Activated naive CD4-positive, alpha-beta T cell treated with anti-CD3 and anti-CD28 coated beads for 36 hours (primary cell): ENCODE measurements at places on chromosomes 5 and 9. TPM values are rescaled to one million over a fixed set of nuclear protein-coding genes. Genes with fewer than 3 reads are reported as not detected.

GRCh38 chr9:92704528-92704927 is 34.6 kb upstream of the IPPK start:
- H3K4me1 ChIP-seq, result peaks cover 12% of the 10 kb centered on the region
- no peak for DNase-seq
- no peak overlapping the region for H3K4me3 ChIP-seq
- H3K27me3 ChIP-seq, result no peaks in the 10 kb centered on the region

Gene LCN9
- total RNA-seq, result not detected

DNA sequence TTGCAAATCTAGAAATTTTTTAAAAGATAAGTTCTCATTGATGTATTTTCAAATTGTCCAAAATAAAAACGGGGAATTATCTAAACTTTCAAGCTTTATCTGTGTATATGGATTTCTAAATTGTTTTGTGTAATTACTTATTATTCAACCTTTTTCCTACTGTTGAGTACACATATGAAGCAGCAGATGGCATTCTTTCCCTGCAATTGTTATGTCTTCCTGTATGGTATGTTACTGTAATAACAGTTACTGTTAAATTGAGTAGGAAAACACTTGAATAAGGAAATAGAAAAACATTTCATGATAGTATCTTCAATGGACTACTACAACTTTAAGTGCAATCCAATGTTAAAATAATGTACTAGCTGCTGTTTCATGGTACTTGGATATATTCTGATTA is 124.8 kb downstream of the RANBP17 start:
- no peak for DNase-seq
- H3K27ac ChIP-seq, result no peak overlapping the region
- no peak overlapping the region for H3K4me3 ChIP-seq
- H3K27me3 ChIP-seq, result no peaks in the 10 kb centered on the region
- H3K36me3 ChIP-seq, result no peaks in the 10 kb centered on the region

Gene PDE6A
- not detected for total RNA-seq

- H3K4me3 ChIP-seq, result no peak overlapping the region
- H3K36me3 ChIP-seq, result peaks cover 12% of the 10 kb centered on the region
- no peak for DNase-seq
- peaks cover 23% of the 10 kb centered on the region for H3K4me1 ChIP-seq
Measured at GRCh38 chr9:76114144-76114543, 223.7 kb downstream of the PCSK5 start.

Gene SAXO1
- not detected for total RNA-seq

Gene CDO1
- 0.57 TPM for total RNA-seq

Gene SNCAIP
- not detected for total RNA-seq
